ENCODE measurements at places on chromosomes 5 and 9. TPM values are rescaled to one million over a fixed set of nuclear protein-coding genes. Genes with fewer than 3 reads are reported as not detected.

Gene PTPRD
- total RNA-seq: 8.9 TPM

Gene TNFSF8
- not detected for total RNA-seq

Gene RABEPK
- total RNA-seq: 35.3 TPM

Gene OR1Q1
- not detected for total RNA-seq

Gene LVRN
- 0.33 TPM for total RNA-seq

Gene ZFP2
- total RNA-seq: 0.22 TPM

Gene CBY3
- not detected for total RNA-seq

Gene EGFLAM
- total RNA-seq: 0.75 TPM

Gene GTF2H2
- 28.6 TPM for total RNA-seq
